ENCODE measurements at places on chromosomes 1 and 21. TPM values are rescaled to one million over a fixed set of nuclear protein-coding genes. Genes with fewer than 3 reads are reported as not detected.
A peak's percentile ranks its signal among the peaks of the same experiment; 100 is the strongest.

- no peak for DNase-seq
Observed at GRCh38 chr1:183161391-183161790, 24.7 kb upstream of the LAMC2 start.

Gene PADI2
- 21.2 TPM for total RNA-seq

DNA sequence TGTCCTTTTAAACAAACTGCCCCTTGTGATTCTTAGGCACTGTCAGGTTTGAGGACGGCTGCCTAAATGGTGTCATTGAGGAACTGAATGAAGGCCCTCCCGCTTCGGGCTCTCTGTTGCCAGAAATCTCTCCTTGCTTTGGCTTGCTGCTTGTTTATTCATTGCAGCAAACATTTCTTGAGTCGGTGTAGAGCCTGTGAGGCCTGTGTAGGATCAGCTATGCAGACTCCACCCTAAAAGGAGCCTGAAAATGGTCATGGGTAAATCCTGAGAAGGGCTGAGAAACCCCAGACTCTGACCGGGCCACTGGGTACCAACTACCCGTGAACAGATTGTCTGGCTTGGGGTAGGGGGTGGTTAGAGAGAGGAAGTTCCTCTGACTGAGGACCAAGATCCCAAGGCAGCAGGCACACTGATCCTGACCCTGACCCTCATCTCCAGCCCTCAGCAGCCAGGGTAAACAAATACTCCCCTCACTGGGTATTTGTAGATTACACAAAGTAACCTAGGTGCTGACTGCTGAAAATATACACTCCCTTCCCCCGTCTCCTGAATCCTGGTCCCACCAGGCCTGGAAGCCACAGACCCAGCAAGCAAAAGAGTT is 3.1 kb downstream of the IL6R start:
- DNase-seq: peak; percentile 56

Gene KRTAP21-2
- not detected for total RNA-seq

Gene A3GALT2
- total RNA-seq: not detected

Gene TRPM2
- 9.9 TPM for total RNA-seq

DNA sequence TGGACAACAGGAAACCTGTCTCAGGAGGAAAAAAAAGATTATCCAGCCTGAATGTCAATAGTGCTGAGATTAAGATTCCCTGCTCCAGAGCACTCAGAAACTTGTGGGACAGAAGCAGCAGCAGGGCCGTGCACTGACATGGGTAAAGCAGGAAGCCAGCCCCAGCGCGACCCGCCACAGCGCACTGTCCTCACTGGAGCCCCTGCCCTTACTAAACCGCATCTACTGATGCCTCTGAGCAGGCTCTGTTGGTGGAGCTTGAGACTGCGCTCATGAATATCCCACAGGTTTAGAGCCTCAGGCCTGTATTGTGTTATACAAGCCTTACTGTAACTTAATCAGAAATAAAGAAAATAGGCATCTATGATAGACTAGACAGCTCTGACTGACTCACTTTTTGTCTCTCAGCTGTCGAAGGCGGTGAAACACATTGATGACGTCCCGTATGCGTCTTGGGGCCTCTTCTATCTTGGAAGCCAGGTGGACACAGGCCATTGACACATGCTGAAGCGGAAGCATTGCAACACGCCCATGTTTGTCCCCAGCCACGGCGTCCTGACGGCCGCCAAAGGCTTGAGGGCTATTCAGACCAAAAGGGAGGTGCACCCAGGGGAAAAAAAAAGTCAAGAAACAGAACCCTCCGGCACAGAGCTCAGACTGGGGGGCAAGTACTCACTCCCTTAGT is 1.2 kb downstream of the CCNL2 start:
- DNase-seq: no peak

DNA sequence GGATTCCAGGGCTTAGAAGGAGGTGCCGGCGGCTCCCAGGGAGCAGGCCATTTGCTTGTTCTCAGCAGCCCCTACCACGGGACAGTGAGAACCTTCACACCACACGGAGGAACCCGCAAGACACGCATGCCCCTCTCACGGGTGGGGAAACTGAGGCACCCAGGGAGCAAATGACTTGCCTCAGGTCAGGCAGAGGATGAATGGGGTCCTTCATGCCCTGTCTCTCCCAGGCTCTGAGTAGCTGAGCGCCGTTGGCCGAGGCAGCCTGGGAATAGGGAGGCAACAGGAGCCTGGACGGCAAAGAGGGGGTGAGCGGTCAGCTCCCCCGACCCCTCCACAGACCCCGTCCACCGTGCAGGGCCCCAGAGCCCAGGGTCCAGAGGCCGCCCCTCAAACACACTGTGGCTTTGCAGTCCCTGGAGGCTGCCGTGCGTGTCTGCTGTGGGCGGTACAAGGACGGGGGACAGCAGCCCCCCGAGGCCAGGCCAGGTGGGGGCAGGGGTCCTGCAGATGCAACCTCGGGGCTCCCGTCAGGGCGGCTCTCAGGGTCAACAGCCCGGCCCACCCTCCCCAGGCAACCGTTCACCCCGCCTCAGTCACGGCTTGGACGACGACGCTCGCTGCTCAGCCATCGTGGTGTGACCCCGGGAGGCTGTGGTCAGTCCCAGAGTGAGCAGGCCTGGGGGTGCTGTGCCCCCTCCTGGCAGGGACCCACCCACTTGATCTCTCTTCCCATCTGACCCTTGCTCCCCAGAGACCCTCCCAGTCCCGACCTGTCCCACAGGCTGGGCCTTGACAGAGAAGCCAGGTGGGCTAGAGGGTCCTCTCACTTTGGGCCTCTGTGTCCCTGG is 15.8 kb upstream of the COL6A2 start:
- DNase-seq: no peak

Gene CTTNBP2NL
- 63.4 TPM for total RNA-seq

DNA sequence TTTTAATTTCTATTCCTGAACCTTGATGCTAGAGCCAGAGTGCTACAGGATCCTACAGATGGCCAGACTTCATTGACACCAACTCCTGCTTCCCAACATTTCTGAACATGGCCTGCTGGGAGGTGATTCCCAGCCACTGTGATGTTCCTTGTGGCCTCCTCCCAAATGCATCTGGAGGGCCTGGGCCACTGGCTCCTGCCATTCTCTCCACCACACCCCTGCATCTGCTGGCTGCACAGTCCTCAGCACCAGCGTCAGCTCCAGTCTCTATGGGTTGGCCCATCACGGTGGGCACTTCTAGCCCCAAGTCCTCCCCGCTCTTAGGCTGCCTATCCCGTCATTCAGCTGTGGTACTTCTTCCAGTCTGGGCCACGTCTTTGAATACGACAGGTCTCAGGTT is 91.2 kb upstream of the CD34 start:
- no peak for DNase-seq

DNA sequence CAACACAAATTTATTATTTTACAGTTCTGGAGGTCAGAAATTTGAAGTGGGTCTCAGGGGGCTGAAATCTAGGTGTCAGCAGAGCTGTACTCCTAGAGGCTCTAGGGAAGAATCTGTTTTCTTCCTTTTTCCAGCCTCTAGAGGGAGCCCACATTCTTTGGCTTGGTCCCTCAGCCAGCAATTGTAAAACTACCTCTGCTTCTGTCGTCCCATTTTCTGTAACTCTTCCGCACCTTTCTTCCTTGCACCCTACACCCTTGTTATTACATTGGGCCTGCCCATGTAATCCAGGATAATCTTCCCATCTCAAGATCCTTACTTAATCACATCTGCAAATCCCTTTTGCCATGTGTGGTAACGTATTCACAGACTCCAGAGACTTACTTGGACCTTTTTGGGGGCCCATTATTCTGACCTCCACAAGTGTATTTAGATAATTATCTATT is 24.8 kb upstream of the THEM4 start:
- DNase-seq: no peak

GRCh38 chr1:203451836-203452784 is 23.5 kb upstream of the PRELP start:
- DNase-seq: peak; percentile 57

- no peak for DNase-seq
Observed at GRCh38 chr1:57471995-57472394, 48.1 kb upstream of the DAB1 start.

- DNase-seq: no peak
Observed at GRCh38 chr1:119873135-119874015, 22.9 kb downstream of the ADAM30 start.

Gene LSS
- 111 TPM for total RNA-seq

Gene LPAR3
- 0.36 TPM for total RNA-seq

- DNase-seq: no peak
Observed at GRCh38 chr1:85445906-85446305, 19.1 kb downstream of the DDAH1 start.

- no peak for DNase-seq
Observed at GRCh38 chr1:183228347-183229220, 42.5 kb downstream of the LAMC2 start.

DNA sequence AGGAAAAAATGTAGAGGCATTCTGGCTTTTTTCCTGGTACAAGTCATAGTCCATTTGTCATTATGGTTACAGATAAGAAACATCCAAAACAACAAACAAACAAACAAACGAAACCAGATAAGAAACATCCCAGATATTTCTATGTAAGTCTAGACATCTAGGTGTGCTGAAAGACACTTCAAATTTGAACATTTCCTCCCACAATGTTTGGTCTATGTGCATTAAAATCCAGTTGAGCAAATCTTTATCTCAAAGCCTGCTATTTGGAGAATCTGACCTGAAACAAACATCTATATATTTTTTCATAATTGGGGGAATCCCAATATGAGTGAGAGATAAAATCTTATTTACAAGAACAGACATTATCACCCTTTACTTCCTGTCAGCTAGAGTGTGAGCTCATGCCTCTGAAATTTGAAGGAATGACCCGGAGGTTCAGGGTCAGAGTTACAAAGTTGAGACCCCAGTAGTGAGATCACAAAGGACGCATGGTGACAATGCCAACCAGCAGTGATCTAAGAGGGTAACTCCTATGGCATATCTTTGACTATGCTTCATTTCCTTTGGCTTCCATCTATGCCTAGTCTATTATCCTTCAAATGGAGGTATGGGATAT is 182.9 kb upstream of the ATP1B1 start:
- DNase-seq: no peak

Gene CELA2A
- 0.94 TPM for total RNA-seq

DNA sequence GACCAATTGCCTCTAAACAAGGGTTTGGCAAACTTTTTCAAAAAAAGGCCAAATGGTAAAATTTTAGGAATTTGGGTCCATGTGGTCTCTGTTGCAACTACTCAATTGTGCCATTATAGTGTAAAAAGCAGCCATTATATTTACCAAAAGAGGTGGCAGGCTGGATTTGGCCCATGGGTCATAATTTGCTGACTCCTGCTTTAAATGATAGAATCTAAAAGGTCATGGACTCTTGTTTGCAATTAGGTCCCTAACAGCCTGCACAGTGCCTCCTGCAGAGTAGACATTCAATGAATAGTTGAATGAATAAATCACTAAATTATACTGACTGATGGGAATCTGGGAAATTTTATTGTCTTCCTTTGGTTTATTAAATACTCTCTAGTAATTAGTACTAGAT is 6.2 kb downstream of the BECN2 start:
- DNase-seq: no peak

DNA sequence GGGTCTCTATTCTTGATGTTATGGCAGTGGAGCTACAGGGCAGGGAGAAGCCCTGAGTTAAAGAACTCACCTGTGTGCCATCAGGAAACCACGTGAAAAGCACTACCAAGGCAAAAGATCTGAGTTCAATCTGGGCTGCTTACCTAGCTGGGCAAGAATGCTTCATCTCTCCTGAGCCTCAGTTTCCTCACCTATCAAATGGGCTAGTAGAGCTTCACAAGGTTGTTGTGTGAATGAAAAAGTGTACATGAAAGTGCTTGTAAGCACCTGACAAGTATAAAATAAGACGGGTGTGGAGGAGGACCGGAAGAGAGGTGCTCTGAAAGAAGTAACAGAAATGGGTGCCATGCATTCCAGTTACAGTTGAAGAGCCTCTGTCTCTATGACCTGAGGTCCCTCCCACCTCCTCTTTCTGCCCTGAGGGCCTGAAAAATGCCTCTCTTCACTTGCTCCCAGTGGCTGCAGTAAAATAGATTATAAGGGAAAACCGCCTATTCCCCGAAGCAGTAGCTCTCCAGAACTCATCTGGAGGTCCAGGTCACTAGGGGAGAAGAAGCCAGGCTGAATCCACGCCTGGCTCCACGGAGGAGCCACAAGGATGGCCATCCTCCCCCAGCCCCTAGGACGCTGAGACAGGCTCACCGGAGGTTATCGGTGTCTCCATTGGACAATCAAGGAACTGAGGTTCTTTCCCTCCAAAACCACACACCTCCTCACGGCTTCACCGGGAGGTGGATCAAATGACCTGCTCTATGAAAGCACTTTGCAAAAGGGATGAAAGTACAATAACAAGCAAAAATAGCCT is 1.4 kb downstream of the GPR161 start:
- no peak for DNase-seq

Gene CHI3L1
- 37.0 TPM for total RNA-seq

DNA sequence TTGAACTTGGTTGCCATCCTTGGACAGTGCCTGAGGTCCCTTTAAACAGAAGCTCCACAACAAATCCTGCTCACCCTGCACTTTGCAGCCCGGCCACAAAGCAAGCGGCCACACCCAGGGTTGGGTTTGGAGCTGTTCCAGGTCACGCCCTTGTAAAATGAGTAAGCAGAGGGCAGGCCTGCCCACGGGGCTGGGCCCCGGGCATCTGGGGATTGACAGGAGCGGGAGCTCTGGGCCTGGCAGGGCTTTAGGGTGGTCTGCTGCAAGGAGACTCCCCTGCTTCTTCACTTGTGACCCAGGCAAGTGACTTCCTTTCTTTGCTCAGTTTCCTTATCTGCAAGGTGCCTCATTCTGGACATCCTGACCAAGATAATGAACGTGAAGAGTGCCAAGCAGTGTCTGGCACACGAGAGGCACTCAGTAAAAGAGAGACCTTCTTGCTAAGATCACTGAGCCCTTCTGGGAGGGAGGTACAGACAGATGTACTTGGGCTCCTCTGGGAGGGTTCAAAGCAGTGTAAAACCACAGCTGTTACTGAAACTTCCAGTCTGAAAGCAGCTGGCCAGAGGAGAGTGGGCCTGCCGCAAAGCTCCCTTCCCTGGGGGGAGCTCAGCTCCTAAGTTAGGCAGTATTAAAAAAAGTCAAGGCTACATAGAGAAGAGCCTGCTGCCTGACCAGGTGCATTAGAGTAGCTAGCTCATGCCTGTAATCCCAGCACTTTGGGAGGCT is 2.6 kb downstream of the E2F2 start:
- peak; percentile 86 for DNase-seq

GRCh38 chr1:28855469-28855951 is 43.5 kb downstream of the OPRD1 start:
- DNase-seq: no peak

GRCh38 chr1:228210076-228210651 is 2.3 kb downstream of the OBSCN start:
- no peak for DNase-seq

GRCh38 chr1:27652111-27652864 is 17.3 kb upstream of the FGR start:
- no peak for DNase-seq

Gene SWT1
- total RNA-seq: 13.3 TPM
